ENCODE measurements at places on chromosomes 2 and 18.

DNA sequence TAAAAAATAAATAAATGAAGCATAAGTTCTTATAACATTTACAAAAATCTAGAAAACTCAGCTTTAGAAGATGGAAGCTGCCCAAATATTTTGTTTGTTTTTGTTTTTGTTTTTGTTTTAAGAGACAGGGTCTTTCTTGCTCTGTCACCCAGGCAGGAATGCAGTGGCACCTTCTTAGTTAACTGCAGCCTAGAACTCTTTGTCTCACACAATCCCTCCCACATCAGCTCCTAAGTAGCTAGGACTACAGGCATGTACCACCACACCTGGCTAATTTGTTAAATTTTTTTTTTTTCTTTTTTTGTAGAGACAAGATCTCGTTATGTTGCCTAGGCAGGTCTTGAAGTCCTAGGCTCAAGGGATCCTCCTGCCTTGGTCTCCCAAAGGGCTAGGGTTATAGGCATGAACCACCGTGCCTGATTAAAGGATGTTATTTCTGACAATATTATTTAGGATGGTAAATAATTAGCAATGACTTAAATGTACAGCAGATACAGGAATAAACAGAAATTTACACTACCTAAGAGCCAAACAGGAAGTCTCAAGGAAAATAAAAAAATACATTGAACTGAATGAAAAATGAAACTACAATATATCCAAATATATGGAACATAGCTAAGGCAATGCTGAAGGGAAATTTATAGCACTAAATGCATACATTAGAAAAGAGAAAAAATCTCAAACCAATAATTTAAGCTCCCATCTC, 17.2 kb downstream of the SESTD1 start:
- no peak for DNase-seq
- H3K36me3 ChIP-seq = peaks cover 27% of the 10 kb centered on the region
- no peak overlapping the region for H3K27ac ChIP-seq
- no peaks in the 10 kb centered on the region for H3K27me3 ChIP-seq
- H3K4me1 ChIP-seq = peaks cover 2% of the 10 kb centered on the region

GRCh38 chr18:12373116-12373770, 3.8 kb downstream of the AFG3L2 start:
- no peaks in the 10 kb centered on the region for H3K27me3 ChIP-seq
- DNase-seq = no peak
- peaks cover 40% of the 10 kb centered on the region for H3K4me1 ChIP-seq
- H3K36me3 ChIP-seq = peaks cover 6% of the 10 kb centered on the region
- H3K27ac ChIP-seq = peak overlapping the region; percentile 24
- H3K4me3 ChIP-seq = no peak overlapping the region

DNA sequence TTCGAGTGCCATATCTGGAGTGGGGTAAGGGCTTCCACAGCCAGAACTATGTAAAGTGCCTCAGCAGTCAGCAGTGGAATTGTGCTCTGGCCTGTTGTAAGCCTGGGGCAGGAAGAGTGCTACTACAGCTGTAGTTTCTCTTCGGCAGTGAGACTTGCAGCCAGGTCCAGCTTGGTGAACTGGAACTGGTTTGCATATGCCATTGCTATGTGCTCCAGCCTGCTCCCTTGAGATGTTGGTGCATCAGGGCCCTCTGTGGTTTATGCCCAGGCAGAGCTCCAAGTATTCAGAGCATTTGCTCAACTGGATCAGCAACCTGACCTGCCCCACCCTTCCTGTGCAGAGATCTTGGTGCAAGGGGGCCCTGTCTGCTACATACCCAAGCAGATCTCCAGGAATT, 47.8 kb downstream of the ZNF804A start:
- H3K4me1 ChIP-seq = no peaks in the 10 kb centered on the region
- no peak overlapping the region for H3K4me3 ChIP-seq
- no peak overlapping the region for H3K27ac ChIP-seq
- peaks cover 8% of the 10 kb centered on the region for H3K36me3 ChIP-seq
- no peak for DNase-seq

DNA sequence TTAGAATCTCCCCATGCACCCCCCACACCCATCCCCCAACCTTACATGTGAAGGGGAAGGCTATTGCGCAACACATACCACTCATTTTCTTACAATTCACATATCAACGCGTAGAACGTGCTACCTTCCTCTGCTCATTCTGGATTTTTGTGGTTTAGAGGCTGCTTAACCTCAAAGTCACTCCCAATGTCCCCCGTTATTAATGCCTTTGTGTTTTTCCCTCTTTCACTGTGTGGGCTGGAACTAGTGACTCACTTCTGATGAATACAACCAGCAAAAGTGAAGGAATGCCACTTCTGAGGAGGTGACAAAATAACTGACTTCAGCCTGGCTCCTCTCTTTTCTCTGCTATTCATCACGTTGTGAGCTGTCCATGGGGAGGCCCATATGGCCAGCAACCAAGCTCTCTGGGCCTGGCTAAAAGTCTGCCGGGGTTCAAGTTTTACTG, 342.5 kb upstream of the NXPH2 start:
- H3K4me1 ChIP-seq = peaks cover 8% of the 10 kb centered on the region
- no peaks in the 10 kb centered on the region for H3K36me3 ChIP-seq
- no peak overlapping the region for H3K4me3 ChIP-seq
- H3K27me3 ChIP-seq = no peaks in the 10 kb centered on the region
- DNase-seq = no peak

- DNase-seq = no peak
- no peak overlapping the region for H3K4me3 ChIP-seq
- H3K36me3 ChIP-seq = no peaks in the 10 kb centered on the region
- peaks cover 22% of the 10 kb centered on the region for H3K4me1 ChIP-seq
- H3K27ac ChIP-seq = no peak overlapping the region
Measured at GRCh38 chr18:6444466-6445228, 29.9 kb upstream of the L3MBTL4 start.

- DNase-seq = no peak
- H3K27me3 ChIP-seq = no peaks in the 10 kb centered on the region
- H3K4me3 ChIP-seq = no peak overlapping the region
- peaks cover 7% of the 10 kb centered on the region for H3K4me1 ChIP-seq
Measured at GRCh38 chr2:195407783-195408182, 249.2 kb upstream of the SLC39A10 start.
